ENCODE measurements at places on chromosomes 1 and 21.

DNA sequence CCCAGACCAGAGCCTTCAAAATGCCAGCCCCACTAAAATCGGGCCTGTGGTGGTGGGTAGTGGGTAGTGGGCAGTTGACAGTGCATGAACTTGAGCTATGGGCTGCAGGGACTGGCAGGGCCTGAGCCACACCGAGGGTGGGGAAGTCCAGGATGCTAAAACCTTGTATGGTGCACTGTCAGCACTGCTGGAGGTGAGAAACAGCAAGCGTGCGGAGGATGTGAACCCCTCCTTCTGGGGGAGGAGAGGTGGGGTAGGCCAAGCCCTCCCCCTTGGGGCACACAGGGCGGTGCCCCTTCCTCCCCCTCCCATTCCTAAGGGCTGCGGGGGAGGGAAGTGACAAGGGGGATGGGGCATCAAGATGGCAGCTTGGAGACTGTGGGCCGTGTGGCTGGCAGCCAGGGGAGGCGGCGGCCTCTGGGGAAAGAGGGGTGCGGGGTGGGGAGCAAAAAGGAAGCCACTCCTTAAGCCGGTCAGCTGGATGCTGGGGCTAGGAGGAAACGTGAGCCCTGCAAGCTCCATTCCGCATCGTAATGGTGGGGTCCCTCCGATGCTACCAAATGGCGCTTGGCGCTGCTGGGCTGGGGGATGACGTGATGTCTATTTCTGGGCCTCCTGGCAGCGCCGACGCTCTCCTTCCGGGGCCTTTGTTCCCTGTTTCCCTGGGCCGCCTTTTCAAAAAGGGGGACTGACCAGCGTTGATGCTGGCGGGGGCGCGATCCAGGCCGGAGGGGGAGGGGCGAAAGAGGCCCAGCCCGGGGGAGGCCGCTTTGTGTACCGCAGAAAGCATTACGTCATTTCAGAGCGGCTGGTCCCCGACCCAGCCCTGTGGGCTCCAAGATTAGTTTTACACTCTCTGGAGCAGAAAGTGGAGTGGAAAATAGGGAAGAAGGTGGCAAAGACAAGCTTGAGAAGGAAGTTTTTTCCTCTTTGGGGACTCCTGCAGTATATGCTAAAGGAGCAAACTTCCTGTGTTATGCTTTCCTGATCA, 809 bp downstream of the SYT11 start:
- peak; percentile 73 for DNase-seq

DNA sequence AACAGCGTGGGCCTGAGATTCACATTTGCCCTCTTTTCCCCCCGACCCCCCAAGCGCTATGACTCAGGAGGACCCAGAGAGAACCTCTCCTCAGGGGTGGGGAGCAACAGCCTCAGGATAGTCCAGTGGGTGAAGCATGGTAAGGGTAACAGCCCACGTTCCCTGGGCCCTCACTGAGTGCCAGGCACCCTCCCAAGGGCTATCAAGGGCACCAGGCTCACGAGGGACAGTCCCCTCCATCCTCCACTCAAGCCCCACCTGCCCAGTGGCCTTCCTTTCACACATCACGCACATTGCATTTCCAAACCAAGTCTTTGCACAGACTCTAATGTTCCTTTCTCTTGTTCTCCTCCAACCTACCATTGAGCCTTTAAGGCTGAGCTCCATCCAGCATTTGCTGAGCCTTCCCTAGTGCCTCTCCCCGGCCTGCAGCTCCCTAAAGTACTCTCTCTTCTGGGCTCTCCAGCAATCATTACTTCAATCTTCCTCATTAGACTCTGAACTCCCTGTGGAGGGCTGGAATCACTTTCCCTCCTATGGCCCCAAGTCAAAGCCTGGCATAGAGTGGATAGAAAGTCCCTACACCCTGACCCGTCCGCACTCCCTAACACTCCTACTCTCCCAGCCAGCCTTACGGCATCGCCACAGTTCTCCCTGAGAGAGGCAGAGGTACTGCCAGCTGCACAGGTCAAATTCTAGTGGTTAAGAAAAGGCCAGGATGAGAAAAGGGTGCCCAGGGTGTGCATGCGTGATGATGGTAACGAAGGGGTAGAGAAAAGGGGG, 1.0 kb downstream of the AKR7A2 start:
- no peak for DNase-seq

DNA sequence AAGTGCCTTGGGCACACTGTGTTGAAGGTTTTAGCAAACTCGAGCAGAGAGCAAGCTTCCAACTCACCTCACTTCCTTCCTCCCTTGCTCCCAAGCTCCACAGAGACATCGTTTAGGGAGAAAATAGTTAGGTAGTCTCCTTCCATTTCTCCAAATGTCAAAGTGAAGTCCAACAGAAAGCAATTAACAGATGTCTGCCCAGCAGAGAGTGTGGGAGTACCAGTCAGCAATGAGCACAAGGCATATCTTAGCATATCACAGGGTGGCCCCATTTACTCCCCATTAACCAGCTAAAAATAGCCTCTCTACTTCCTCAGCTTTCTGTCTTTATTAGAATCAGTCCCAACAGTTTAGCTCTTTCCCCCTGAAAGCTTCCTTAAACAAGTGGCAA, 334.2 kb upstream of the CAMK1G start:
- no peak for DNase-seq

DNA sequence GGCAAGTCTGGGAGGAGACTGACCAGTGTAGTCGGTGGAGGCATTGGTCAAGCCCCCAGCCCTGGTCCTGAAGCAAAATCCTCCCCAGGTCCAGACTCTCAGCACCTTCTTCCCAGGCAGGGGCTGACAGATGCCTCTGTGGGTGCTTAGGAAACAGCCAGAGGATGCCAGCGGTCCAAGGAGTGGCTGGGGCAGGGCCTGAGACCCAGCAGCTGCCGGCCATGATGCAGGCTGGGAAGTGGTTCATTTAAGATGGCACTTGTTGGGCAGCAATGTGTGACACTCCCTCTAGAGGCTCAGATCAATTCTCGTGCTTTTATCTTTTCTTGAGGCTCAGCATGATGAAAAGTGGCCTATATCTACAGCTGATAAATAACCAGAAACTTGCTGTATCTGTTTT, 165.0 kb upstream of the VAMP3 start:
- DNase-seq = no peak

GRCh38 chr1:102434421-102434820, 437.7 kb upstream of the OLFM3 start:
- DNase-seq = peak; percentile 62

- DNase-seq = no peak
Observed at GRCh38 chr1:36913016-36913415, 121.3 kb downstream of the GRIK3 start.

DNA sequence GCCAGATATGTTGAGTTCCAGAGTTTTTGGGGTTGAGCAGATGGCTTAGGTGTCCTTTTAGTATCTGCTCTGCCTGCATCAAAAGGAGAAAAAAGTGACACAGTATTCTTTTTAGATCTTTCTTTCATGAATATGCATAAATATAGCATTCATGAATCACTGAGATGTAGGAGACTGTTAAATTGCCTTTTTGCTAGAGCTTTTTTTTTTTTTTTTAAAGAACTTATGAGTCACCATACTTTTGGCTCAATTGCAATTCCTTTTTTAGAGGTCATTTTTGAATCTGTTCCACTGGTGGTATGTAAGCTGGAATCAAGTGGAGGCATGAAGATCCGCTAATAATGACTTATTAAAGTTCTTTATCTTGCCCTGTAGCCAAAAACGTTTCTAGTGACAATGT, 480.9 kb upstream of the ZRANB2 start:
- DNase-seq = no peak

- peak; percentile 3 for DNase-seq
Observed at GRCh38 chr1:163320891-163321290, 863 bp upstream of the NUF2 start.

DNA sequence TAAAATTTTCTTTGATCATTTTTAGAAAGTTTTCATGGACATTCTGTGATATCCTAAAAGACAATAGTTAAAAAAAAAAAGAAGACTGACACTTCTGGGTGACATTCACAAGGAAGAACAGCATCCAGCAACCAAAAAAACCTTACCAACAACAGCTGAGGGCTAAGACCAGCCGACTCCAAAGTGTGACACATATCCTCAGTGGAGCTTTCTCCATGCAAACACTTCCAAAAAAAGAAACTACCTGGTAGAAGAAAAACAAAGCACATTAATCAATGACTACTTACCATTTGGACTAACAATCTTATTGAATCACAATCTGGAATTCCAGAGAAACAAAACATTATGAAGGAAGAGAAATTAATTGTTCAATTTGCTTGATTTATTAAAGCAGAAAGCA, 88.2 kb downstream of the IARS2 start:
- no peak for DNase-seq

DNA sequence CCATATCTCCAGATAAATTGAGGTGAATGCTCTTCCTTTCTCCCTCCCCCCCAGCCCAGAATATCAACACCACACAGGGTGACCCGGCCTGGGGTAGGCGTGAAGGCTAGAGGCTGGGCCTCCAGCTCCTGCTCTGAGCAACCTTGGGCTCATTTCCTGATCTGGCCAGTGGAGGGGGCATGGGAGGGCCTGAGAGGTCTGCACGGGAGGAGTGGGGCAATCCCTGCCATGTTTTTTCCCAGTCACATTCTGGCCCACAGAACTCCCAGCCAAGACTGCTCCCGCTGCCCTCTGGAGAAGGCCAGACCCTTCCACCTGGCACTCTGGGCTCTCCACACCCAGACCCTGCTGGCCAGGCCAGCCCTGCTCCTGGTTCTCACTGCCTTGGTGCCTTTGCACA, 3.9 kb downstream of the CLDN19 start:
- DNase-seq = peak; percentile 21

DNA sequence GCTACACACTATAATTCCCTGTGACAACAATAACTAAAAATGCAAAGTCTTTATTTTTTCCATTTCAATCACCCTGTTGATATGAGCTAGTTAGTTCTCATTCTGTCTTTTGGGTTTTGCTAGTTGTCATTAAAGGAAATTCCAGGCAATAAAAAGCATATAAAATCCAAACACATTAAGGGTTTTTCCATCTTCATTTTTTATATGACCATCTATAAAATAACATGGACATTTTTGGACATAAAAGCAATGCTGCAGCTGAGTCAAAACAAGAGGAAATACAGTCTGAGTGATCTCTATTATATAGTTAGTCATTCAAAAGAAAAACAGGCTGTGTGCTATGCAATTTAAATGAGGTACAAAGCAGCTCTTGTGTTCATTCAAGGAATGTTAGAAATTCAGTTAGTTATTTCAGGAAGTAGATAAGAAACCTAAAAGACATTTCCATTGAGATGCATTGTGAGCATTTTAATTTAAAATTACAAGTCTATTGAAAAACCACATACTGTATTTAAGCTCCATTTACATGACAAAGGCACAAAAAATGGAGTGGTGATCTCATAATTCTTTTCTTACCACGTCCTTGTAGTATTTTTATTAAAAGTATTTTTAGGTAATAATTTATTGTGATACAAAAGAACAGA, 67.3 kb upstream of the BCL10 start:
- DNase-seq = no peak

DNA sequence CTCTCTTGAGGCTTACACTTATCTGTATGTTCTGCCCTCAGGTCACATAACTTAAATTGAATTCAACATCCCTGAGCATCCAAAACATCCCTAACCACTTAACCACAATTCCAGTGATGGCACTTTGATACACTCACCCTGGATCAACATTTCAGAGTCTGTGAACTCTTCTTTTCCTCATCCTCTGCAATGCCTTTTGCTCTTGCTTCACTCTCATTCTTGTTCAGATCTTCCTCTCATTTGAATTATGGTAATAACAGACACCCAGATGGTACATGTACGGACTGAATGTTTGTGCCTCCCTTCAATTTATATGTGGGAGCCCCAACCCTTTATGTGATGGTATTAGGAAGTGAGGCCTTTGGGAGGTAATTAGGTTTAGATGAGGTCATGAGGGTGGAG, 33.4 kb downstream of the PTGER3 start:
- no peak for DNase-seq

- no peak for DNase-seq
Observed at GRCh38 chr1:190144650-190145049, 333.0 kb downstream of the BRINP3 start.

DNA sequence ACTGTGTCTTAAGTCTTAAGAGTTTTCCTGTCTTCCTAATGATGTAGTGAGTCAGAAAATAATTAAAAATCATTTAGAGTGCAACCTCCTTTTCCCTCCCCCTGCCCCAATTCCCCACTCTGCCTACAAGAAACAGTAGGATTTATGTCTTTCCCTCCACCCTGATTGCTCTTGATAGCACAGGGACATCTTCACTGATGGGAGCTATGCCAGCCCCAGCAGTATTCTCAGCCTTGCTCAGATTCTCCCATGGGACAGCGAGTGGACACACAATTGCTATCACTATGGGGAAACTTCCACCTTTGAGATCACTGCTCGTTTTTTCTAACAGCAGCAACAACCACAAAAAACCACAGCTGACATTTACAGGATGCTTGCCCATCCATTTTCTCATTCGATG, 216.6 kb upstream of the PLXNA2 start:
- DNase-seq = no peak

DNA sequence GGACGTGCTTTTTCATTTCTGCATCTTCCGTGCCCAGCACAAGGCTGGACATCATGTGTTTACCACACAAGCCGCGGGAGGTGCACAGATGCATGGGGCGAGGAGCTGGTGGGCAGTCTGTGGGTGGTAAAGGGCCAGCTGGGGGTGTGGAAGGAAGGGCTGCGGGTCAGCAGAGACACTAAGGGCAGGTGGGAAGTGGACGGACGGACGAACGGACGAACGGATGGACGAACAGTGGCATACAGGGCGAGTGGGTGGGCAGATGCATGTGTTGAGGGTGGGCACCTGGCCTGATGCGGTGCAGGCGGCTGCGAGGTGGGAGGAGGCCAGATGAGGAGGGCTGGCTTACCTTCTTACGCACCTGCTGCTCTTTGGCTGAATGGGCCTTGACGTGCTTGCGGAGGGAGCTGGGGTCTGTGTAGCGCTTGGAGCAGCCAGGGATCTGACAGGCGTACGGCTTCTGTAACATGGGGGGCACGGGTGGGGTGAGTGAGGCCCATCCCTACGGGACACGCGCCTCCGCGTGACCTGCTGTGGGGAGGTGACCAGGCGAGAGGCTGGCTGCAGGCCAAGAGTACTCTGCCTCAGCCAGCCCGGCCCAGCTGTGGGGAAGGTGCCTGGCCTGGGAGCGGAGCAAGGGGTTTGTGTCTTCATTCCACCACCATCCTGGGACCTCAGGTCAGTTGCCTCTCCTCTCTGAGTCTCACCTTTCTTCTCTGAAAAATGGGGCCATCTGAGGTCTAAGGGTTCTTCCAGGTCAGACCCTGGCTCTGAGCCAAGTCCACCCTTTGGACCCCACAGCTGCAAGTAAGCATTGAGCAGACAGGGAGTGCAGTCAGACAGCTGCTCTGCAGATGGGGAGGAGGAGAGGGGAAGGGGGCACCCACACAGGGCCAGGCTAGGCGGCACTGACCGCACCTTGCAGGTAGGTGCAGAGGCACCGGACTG, 65.5 kb downstream of the DMRTB1 start:
- no peak for DNase-seq

- DNase-seq = peak; percentile 85
Observed at GRCh38 chr21:33265664-33266049, 510 bp upstream of the IL10RB start.

- DNase-seq = peak; percentile 66
Observed at GRCh38 chr21:38787461-38788274, 18.1 kb upstream of the ETS2 start.

Data from GM12865 (cell line).